Endothelial cell (in vitro differentiated cells): ENCODE measurements at places on chromosomes 16 and 17. TPM values are rescaled to one million over a fixed set of nuclear protein-coding genes. Genes with fewer than 3 reads are reported as not detected.

DNA sequence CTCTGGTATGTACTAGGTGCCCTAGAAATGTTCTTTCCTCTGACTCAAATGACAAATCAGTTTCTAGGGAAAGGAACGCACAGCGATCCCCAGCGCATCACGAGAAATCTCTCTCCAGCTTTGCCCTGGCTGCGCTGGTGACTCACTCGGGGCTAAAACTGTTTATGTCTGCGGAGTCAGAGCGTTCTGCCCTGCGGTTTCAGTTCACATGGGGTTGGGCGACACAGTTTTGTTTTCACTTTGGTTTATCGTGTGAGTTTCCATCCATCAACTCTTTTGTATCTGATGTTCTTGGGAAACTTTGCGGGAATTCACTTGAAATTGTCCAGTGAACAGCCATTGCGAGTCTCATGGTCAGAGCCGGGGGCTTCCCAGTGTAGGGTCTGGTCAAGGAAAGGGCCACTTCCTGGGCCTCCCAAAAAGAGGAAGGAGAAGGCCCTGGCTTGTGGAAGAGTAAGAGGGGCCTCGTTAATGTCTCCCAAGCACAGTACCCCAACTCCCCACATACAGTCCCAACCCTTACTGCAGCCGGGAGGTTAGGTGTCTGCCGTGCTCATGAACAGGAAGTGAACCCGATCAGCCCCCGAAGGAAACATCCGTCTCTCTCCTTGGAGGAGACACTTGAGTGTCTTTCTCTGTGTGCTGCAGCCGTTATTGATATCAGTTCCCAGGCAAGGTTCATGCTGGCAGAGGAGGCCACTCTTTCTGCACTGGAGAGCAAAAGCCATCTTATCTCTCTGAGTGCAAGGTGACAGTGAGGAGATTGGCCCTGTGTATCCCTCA, 643.2 kb downstream of the WWOX start:
- DNase-seq, result no peak

DNA sequence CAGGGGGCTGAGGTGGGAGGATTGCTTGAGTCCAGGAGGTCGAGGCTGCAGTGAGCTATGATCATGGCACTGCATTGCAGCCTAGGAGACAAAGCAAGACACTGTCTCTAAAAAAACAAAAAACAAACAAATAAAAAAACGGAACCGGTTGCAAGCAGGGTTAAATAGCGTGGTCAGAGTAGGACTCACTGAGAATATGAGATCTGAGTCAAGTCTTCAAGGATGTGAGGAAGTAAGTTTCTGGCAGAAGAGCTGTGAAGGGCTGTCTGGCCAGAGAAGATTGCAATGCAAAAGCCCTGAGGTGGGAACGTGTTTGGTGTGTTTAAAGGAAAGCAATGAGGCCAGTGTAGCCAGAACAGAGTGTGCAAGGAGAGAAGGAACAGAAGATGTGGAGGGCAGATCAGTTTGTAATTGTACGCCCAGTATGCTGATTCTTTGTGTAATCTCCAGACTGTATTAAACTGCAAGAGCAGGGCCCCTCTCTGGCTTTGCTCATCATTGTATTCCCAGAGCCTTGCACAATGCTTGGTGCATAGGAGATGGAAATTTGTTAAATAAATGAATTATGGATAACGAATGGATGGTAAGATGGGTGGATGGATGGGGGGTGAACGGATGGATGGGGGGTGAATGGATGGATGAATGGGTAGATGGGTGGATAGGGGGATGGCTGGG, 6.3 kb downstream of the G6PC1 start:
- DNase-seq, result no peak

GRCh38 chr16:28538733-28539596, at the start of gene NUPR1:
Gene NUPR1 (minus strand): TSS chr16:28538974. CDS start chr16:28538907, 67 bp downstream.
- no peak for DNase-seq

DNA sequence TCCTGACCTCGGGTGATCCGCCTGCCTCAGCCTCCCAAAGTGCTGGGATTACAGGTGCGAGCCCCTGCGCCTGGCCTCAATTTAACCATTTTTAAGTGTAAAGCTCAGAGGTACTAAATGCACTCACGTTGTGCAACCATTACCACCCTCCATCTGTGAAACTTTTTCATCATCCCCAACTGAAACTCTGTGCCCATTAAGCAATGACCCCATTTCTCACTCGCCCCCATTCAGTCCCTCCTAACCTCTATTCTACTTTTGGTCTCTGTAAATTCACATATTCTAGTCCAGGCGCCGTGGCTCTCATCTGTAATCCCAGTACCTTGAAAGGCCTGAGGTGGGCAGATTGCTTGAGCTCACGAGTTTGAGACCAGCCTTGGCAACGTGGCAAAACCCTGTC, 8.3 kb upstream of the SPNS3 start:
- DNase-seq, result no peak

DNA sequence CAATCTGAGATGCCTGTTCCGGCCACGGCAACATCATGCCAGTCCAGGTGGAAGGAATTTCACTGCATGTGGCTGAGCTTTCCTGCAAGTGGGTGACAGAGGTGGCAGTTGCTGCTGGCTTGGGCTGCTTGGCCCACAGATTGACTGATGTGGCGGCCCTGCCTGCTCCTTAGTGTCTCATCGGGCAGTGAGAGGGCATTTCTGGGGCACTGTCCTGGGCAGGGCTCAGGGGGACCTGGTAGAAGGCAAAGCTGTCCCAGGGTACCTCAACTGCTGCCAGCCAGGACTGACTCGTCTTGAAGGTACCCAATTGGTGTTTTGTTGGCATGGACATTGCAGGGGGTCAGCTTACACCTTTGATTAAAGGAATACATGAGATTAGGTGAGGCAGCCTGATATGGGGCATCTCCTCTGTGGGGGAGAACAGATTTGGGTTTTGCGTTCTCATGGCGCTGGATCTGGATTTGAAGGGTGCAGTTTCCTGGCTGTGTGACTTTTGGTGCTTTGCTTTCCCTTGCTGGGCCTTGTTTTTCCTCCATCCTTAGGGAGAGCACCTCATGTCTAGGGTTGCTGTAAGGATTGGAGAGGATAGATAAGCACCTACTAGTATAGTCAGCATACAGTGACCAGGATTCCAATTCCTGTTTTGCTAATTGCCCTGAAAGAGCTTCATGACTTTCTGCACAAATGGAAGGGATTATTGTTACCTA, 5.4 kb downstream of the CMIP start:
- no peak for DNase-seq

- no peak for DNase-seq
Observed at GRCh38 chr16:77555791-77556190, 121.0 kb upstream of the ADAMTS18 start.

- no peak for DNase-seq
Observed at GRCh38 chr16:58503166-58503862, 3.4 kb downstream of the NDRG4 start.

DNA sequence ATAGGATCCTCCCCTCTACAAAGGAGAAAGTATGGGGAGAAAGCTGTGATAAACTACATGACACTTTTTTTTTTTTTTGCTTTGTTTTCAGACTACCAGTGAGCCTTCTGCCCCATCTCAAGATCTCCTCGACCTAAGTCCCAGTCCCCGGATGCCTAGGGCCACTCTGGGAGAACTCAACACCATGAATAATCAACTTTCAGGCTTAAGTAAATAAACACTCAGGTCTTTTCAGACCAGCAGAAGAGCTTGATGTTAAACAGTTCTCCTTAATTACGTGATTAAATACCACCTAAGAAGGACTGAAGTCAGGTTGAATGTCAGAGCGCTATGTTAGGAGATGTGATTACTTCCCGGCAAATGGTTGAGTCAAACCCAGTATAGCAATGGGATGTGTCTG, 31.4 kb downstream of the COX11 start:
- no peak for DNase-seq

HIC1 gene
- 0.72 TPM for total RNA-seq

PLLP gene
- 3.3 TPM for total RNA-seq

NPIPA5 gene
- 1.7 TPM for total RNA-seq

SPEM1 gene
- 0.38 TPM for total RNA-seq
